ENCODE measurements at places on chromosomes 16 and 17.

GRCh38 chr16:68363658-68364521 lies 53.1 kb downstream of the PRMT7 start:
- DNase-seq: no peak

DNA sequence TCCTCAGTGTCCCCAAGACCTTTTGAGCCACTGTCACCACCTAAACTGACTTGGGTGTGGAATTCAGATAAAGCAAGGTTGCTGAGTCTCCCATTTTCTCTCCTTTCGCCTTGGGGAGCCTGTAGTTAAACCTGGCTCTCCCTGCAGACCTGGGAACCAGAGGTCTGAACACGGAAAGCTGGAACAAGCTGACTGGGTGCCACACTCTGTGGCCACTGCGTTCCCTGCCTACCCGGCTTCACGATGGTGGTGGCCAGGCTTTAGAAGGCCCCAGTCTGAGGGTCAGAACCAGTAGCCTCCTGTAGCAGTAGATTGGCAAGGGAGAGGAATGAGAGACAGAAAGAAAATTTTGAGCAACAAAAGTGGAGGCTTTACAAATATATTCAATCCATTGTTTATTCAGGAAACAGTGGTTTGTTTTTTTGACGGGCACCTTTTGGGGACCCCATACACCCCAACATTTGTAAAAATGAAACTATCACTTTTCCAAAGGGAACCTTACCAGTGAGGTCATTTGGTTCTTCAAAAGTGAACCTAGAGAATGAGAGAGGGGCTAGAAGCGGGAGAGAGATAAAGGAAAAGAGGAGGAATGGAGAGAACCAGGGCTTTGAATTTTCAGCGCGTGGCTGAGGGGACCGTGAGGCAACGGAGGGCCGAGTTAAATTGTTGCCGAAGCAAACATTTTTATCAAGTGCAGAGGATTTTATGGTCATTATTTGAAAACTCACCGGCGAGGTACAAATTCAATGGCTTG lies 1.8 kb upstream of the HOXB8 start:
- DNase-seq: no peak

DNA sequence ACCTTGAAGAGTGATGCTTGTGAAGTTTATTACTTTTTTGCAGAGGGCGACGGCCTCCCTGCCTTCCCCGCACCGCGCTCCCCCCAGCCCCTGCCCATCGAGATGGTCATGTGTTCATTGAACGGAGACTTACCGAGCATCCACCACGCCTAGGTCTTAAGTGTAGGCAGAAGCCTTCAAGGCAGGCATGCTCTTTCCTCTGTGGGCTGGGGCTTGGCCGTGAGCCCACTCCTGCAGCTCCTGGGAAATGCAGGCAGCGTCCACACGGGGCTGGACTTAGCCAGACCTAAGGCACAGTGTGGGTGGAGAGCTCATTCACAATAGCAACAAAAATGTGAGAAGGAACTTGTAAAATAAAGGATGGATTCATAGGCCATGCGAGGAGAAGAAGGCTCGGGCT lies 19.2 kb downstream of the RNF213 start:
- no peak for DNase-seq

GRCh38 chr16:58272855-58273254 lies 22.0 kb downstream of the PRSS54 start:
- no peak for DNase-seq

DNA sequence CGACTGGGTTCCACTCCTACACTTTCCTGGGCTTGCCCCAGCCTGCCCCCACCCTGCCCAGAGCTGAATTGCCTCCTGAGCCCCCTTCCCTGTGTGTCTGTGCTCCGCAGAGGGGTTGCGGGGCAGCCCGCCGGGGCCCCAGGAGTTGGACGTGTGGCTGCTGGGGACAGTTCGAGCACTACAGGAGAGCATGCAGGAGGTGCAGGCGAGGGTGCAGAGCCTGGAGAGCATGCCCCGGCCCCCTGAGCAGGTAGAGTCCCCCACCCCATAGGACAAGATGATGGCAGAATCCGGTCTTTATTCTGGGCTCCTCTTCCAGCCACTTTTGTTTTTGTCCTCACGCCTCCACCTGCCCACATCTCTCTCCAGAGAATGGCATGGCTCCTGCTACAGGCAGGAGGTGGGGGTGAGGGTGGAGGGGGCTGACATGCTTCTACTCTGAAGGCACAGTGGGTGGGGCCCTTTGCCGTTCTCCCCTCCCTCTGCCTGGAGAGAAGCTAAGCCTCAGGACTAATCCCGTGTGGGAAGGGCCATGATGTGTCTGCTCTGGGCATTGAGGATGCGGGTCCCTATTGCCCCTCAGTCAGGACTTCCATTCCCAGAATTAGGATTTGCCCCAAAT lies 3.5 kb downstream of the ACBD4 start:
- DNase-seq: no peak

DNA sequence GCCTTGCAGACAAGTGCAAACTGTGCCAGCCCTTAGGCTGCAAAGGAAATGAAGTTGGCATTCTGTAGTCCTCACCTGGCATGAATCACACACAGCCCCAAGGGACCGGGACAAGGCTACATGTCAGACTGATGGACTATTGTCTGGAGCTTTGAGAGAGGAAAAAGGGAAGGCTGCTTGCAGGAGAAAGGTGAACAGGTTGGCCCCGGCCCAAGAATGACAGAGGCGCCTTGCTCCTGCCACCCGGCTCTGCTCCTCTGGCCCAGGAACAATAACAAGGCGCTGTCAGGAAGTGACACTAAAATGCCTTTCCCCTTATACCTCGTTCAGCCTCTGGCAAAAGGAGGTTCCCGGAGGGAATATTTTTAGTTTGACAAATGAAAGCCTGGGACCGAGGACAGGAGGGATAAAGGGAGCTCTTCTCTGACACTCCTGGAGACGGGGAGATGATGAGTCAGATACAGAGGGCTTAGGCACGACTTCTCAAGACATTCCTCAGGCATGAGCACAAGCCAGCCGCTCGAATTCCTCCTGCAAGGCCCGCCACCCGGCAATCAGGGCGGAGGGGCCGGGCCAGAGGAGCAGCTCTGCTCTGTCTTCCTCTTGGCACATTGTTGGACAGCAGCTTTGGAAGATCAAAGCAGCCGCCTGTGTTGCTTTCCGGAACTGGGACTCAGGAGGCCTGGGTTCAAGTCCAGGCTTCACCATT lies 105.8 kb downstream of the NOG start:
- no peak for DNase-seq

DNA sequence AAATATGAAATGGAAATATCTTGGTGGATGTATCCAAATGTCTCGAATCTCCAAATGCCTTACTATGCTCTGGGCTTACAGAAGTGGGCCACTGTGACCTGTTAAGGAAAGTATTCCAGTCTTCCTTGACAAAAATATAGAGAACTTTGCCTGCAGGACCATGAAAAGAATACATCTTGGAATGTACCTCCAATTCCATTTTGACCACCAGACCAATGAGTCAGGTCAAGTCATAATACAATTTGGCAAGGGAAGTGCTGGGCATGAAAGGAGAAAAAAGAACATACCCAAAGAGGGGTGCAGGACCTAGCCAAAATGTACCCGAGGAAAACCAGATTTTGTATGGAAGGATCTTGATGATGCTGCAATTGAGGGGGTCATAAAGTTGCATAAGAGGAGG lies 1153.7 kb upstream of the GOT2 start:
- no peak for DNase-seq

- no peak for DNase-seq
These were observed 2.4 kb upstream of the PRR15L start for GRCh38 chr17:47959825-47960655.

DNA sequence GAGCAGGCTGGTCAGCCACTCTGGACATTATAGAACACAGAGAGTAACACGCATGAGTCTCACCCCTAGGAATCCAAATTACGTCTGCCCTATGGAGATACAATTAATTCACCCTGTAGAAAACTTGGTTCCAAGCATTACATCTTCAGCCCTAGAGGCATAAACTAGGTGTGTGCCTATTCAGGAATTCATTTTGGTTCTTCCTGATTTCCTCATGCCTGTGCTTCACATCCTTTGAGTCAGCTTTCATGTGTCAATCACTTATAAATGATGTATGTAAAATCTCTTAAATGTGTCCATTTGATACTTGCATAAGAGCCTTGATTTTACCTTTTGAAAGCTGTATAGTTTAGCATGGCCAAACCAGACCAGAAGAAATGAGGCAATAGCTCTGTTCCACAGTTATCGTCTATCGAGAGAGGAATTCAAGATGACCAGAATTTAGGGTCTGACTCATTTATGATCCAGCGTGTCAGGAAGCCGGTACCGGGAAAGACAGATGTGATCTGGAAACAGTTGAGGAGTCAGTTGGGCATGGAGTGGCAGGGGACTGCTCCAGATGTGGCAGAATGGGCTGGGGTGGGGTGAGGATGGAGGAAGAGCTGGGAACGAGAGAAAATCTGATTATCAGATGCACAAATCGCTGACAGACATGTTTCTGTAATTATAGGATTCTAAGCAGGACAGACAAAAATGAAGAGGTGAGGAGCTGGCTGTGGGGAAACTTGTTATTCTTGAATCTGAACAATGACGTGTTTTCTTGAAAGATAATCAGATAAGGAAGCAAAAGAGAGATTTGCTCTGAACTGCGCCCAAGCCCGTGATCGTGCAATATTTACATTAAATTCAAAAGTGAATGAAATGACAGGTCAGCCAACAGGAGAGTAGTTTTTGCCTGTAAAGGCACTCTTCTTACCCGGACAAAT lies 76.7 kb downstream of the C16orf95 start:
- no peak for DNase-seq

DNA sequence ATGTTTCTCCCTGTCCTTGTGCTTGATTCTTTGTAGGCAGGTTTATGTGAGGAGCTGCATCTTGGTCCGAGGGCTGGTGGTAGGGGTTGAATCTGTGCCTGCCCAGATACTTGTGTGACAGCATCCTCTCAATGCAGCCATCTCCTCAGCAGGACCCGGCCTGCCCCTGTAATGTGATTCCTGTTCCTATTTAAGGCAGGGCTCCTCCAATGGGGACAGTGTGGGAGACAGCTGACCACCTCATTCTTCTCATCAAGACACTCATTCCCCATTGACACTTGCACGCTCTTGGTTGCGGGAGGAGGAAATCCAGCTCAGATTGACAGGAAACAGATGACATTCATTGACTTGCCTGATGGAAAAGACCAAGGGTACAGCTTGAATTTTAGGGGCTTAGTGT lies 384.5 kb downstream of the CPPED1 start:
- no peak for DNase-seq

DNA sequence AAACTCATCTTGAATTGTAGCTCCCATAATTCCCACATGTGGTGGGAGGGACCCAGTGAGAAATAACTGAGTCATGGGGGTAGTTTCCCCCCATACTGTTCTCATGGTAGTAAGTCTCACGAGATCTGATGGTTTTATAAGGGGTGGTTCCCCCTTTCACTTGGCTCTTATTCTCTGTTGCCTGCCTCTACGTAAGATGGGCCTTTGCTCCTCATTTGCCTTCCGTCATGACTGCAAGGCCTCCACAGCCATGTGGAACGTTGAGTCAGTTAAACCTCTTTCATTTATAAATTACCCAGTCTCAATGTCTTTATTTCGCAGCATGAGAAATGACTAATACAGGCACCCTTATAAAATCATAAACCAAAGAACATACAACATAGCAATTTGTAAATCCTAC lies 79.0 kb downstream of the XYLT1 start:
- no peak for DNase-seq

- no peak for DNase-seq
These were observed 35.9 kb downstream of the TMEM11 start for GRCh38 chr17:21177854-21178600.

GRCh38 chr17:78917451-78918275 lies 7.5 kb downstream of the TIMP2 start:
- DNase-seq: no peak

DNA sequence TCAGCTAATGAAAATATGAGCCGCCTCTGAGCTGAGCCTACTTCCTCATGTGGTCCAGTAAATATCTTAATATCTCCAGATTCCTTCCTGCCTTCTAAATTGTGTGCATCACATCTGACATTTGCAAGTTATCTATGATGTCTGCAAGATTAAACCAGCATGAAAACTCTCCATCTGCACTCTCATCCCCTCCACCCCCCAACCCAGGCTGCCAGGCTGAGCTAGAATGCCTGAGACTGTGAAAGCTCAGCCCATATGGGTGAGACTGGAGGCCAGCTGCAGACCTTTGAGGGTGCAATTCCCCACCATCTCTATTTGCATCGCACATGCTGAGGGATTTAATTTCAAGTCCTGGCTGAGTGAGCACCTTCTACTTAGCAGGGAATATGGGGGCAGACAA lies 82.8 kb downstream of the ASIC2 start:
- no peak for DNase-seq

GRCh38 chr16:12649356-12649755 lies 154.3 kb downstream of the CPPED1 start:
- no peak for DNase-seq

DNA sequence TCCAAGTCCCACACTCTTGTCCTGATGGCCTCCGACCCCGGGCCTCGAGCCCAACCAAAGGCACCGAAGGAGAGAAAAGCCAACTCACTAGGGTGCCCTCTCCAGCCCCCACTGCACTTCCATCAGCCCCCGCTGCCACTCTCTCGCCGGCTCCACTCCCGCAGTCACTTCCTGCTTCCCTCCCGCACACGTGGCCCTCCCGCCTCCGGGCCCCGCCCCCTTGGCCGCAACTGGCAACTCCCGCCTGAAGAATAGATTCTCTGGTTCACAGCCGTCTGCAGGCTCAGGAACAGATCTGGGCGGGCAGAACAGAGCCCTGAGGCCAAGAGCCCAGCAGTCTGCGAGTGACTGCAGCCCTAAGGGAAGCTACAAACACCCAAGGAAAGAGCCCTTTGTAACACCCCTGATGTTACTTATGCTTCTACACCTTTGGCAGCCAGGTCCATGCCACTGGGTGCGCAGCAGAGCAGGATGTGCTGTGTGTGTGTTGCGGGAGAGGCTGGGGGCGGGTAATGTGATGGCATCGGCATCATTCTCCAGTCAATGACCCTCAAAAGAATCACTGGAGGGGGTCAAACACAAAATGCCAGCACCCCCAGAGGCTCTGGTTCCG lies at the start of gene SLC39A11:
Gene SLC39A11 (minus strand): TSS at position 166 of the 613 bp plus-strand sequence. CDS start 3,924 bp downstream, outside the sequence.
- DNase-seq: peak; percentile 85

DNA sequence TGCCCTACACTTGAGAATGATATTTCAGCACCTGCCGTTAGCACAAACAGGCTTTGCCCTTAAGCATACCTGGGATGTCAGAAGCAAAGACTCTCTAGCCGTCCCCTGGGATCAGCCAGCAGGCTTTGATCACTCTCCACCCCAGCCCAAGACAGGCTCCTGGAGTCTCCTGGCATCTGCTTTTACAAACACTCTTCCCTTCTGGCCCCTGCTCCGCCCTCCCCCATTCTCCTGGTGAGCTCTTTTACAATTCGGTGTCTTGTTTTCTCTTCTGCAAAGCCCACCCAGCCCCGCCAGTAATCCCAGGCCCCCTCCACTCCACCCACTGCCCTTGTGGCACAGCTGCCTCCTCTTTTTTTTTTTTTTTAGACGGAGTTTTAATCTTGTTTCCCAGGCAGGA lies 50.4 kb downstream of the KATNIP start:
- no peak for DNase-seq

DNA sequence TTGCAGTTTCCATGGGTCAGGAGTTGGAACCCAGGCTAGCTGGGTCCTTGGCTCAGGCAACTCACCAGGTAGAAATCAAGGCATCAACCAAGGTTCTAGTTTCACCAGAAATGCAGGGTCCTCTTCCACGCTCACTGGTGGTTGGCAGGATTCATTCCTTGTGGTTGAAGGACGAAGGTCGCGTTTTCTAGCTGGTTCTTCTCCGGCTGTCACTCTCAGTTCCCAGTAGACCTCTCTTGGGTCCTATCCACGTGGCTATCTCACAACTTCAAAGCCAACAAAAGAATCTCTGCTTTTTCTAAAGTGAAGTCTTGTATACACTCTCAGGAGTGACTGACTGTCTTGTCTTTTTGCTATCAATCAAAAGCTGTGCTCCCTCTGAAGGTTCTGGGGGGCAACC lies 146.3 kb upstream of the NOL11 start:
- DNase-seq: no peak
